NCI-H526 (cell line): ENCODE measurements at places on chromosomes 6 and 20.

- DNase-seq = no peak
Measured at GRCh38 chr6:156658186-156658965, 118.8 kb upstream of the ARID1B start.

DNA sequence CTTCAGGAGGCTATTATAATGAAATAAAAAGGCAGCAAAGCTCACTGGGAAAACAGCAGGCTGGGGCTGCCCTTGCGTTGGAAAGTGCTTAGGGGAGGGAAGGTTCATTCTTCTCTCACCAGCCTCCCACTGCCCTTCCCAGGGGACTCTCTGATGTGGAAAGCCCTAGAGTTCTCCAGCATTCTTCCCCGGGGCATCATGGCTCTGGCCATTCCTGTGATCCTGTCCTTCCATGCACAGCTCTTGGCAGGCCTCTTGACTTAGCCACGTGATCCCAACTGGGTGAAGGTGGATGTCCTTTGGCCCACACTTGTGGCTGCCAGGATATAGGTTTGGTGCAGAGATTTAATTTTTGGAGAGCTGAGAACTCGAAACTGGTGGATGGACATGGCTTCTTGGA, 58.0 kb upstream of the ZNF831 start:
- DNase-seq = no peak

DNA sequence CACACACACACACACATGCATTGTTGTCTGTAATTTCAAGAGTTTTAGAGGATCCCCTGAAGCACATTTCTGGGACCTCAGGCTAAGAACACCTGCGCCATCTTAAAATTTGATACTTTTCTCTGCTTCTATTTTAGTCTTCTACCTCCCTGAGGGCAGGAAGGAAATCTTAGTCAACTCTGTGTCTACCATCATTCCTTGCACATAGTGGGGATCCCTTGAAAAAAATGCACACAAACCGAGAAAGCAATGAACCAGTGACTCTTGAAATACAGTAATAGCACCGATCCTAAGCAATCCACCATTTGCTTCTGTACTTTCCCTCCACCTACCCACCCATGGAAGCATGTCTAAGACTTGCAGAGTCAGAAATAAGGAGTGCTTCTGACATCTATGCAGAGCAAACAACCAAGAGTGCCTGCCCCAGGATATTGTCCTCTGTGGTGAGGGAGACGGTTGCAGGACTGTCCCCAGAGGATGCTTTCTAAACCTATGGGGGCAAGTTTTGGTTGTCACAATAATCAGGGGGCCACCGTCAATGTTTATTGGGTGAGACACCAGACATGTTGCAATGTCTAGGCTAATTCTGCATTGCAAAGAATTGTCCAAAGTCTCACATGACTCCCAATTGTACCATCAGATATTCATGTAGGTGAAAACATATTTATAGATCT, 208.0 kb upstream of the TAB2 start:
- DNase-seq = no peak

DNA sequence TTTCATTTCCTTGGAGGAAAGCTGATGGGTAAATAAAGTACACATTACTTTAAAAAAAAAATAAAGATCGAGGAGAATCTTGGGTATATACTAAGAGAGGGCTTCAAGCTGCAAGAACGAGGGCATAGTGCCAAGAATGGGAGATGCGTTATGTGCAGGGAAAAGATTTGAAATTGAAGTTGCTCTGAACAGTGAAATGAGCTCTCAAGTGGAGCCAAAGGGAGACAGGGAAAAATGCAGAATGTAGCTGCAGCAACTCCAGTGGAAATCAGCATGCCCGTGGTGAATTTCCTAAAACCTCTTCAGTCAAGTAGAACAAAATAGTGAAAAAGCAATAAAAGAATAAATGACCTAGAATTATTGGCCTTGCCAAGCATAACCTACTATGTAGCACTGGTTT, 11.4 kb upstream of the COL9A1 start:
- no peak for DNase-seq

- no peak for DNase-seq
Measured at GRCh38 chr6:35508027-35508426, 4.7 kb downstream of the TULP1 start.

- peak; percentile 20 for DNase-seq
Measured at GRCh38 chr20:38250609-38251008, 9.9 kb downstream of the KIAA1755 start.

DNA sequence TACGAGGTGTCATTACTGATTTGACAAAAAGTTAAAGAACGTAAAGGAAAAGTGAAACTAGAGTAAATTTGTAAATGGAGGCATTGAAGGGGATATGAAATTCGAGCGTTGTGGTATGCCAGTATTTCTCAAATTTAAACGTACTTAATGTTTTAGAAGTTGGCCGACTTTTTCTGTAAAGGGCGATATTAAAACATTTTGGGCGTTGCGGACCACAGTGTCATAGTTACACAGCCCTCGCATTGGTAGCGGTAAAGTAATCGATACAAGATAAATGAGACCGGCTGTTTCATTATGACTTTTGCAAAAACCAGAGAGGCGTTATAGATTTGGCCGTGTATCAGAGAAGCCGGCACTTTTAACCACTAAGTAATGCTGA, 39.6 kb downstream of the OR2B2 start:
- peak; percentile 51 for DNase-seq

DNA sequence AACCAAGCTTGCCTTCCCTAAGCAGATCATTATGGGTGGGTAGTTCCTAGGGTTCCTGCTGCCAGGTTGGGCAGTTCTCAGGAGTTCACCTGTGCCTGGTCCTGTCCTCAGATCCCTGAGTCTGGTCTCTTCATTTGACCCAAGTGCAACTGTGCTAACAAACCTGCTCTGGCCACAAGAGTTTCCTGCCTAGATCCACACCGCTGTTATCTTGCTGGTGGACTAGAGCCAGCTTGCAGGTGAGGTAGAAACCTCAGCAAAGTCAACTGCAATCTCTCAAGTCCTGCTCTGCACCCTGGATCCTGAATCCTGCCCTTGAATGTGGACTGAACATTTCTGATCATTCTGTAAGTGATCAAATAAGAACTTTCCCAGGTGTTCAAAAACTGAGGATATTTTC, 191.8 kb upstream of the LRFN2 start:
- no peak for DNase-seq

- DNase-seq = no peak
Measured at GRCh38 chr6:34638834-34639736, 57.5 kb downstream of the ILRUN start.

DNA sequence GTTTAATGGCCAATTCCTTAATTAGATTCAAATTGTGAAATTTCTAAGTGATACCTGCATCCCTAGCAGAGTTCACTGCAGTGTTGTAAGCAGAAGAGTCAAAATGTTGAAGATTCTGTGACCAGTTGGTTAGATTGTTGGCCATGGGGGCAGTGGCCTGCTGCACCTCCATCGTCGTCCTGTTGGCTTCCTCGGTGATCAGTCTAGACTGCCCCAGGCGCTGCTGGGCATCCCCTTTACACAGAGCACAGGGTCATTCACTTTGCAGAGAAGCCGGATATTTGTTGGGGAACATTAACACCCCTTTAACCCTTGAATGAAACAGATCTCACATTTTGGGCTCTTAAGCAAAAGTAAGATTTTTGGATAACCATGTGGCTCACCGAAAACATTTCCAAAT, 60.7 kb downstream of the FAM229B start:
- DNase-seq = no peak

- no peak for DNase-seq
Measured at GRCh38 chr20:23179766-23180403, 93.8 kb upstream of the CD93 start.

DNA sequence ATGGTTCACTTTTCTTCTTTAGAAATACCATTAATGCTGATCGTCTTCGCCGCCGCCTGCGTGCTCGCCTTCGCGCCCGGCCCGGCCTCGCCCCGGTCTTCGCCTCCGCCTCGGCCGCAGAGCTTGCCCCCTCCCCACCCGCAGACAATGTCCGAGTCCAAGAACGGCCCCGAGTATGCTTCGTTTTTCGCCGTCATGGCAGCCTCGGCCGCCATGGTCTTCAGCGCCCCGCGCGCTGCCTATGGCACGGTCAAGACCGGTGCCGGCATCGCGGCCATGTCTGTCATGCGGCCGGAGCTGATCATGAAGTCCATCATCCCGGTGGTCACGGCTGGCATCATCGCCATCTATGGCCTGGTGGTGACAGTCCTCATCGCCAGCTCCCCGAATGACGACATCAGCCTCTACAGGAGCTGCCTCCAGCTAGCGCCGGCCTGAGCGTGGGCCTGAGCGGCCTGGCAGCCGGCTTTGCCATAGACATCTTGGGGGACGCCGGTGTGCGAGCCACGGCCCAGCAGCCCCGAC, 4.8 kb upstream of the PRPH2 start:
- no peak for DNase-seq

- DNase-seq = no peak
Measured at GRCh38 chr20:3100480-3100879, 16.0 kb upstream of the AVP start.

DNA sequence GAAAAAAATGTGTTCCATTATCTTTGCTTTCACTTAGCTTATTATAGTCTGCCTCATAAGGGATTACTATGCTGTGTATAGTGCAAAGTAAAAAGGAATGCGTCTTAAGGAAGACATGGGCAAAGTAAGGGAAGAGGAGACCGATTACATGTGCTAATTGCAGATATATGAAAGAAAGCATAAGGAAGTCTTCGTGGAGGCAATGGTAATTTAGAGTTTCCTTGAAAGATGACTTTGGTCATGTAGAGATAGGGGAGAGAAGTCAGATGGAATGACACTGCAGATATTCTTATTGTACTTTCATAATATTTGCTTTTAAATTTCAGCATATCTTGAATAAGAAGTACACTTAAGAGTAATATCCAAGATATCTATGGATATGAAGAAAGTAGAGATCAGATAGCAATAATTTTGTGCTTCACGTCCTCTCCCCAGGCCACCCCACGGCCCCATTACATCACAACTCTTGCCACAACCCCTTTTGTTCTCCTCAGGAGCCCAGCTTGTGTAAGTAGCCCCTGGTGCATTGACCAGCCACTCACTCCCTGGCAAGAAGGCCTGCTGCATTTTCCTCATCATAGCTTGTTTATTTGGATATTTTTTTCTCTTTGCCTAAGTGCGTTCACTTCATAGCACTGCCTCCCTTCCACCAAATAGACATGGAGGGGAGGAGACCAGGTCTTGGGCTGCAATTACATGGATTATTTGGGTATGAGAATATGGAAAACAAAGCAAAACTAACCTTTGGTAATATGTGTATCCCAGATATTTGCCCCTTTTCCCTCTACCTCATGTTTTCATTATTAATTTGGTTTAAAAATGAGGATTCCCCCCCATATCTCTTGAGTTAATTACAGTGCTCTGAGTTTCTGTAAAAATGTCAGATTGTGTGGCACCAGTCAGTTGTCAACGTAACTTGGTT, 30.7 kb upstream of the COL10A1 start:
- no peak for DNase-seq

- DNase-seq = no peak
Measured at GRCh38 chr6:71107911-71108420, 151.1 kb upstream of the B3GAT2 start.

- DNase-seq = no peak
Measured at GRCh38 chr6:111566222-111566734, 39.4 kb downstream of the TRAF3IP2 start.

DNA sequence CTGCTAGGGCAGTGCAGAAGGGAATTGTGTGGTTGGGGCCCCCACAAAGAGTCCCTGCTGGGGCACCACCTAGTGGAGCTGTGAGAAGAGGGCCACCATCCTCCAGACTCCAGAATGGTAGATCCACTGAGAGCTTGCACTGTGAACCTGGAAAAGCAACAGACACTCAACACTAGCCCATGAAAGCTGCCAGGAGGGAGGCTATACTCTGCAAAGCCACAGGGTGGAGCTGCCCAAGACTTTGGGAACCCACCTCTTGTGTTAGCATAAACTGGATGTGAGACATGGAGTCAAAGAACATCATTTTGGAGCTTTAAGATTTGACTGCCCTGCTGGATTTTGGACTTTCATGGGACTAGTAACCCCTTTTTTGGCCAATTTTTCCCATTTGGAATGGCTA, 328.4 kb upstream of the KHDRBS2 start:
- DNase-seq = no peak

DNA sequence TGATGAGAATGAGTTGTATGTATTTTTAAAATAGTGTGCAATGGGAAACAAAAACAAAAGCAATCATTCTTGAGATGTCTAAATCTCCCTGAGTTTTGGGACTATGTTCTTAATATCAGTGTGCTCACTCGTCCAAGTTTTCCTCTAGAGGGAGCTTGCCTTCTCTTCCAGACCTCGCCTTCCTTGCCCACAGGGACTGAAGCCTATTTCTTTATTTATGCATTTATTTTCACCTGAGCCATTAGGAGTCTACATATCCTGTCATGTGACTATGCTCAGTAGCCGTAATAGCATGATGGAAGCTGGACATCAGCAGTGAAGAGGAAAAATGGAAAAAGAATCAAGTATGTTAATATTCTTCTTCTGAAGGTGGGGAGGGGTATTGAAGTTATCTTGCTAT, 131.2 kb downstream of the SH3BGRL2 start:
- no peak for DNase-seq

GRCh38 chr20:19081937-19082336, 130.5 kb upstream of the SLC24A3 start:
- no peak for DNase-seq

- DNase-seq = no peak
Measured at GRCh38 chr20:51560550-51561307, 18.2 kb upstream of the NFATC2 start.

DNA sequence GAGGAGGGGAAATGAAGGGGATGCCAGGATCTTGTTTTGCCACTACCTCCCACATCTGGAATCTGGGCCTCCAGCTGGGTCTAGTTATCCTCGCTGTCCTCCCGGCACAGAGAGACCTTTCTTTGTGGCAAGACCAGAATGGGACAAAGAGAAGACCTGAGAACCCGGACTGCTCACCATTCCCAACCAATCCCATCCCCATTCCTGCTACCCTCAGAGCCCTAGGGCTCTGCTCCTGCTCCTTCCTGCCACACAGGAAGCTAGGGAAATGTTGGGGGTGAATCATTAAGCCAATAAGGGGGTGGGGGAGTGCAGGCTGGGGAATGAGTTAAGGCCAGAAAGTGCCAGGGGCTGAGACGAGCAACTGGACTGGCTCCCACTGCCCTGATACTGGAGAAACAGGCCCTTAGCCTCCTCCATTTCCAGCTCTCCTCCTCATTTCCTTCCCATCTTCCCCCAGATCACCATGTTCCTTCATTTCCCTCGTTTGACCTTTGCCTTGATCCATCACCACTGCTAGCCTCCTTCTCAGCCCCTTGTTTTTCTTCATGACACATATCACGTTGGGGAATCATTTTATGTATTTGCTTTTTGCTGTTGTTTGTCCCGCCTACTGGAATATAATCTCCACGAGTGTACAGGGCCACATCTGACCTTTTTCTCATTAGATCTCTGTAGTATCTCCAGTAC, 4.6 kb upstream of the IER3 start:
- no peak for DNase-seq

- DNase-seq = no peak
Measured at GRCh38 chr6:15870333-15871043, 207.7 kb upstream of the DTNBP1 start.

DNA sequence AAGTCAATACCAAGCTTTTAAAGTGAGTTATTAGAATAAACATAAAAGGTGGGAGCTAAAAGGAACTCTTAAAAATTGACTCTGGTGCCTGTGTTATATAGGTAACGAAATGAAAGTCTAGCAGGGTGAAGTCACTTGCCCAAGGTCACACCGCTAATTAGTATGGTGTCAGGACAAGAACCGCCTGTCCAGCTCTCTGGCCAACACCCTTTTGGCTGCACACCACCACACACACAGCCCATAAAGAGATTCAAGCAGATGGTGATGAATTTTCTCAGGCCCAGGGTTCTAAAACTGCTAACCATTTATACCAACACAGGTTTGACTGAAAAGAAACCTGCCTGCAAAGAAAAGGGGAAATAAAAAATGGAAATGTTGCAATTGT, 20.2 kb downstream of the GFOD1 start:
- no peak for DNase-seq
